ENCODE measurements at places on chromosomes 1 and 21.

DNA sequence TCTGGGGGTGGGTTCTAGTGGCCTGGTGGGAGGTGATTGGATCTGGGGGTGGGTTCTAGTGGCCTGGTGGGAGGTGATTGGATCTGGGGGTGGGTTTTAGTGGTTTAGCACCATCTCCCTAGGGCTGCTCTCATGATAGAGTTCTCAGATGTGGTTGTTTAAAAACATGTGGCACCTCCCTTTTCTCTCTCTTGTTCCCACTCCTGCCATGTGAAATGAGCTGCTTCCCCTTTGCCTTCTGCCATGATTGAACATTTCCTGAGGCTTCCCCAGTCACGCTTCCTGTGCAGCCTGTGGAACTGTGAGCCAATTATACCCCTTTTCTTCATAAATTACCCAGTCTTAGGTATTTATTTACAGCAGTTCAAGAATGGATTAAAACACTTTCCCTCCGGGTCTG lies 327.3 kb upstream of the AJAP1 start:
- DNase-seq = no peak

GRCh38 chr1:42369471-42369870 lies 11.1 kb upstream of the RIMKLA start:
- no peak for DNase-seq

- no peak for DNase-seq
These were observed 35.1 kb downstream of the ARHGAP29 start for GRCh38 chr1:94202241-94202640.

- no peak for DNase-seq
These were observed 84.8 kb upstream of the MAP1LC3C start for GRCh38 chr1:242083742-242084141.

- no peak for DNase-seq
These were observed 220.2 kb downstream of the TBX15 start for GRCh38 chr1:118767971-118768370.

DNA sequence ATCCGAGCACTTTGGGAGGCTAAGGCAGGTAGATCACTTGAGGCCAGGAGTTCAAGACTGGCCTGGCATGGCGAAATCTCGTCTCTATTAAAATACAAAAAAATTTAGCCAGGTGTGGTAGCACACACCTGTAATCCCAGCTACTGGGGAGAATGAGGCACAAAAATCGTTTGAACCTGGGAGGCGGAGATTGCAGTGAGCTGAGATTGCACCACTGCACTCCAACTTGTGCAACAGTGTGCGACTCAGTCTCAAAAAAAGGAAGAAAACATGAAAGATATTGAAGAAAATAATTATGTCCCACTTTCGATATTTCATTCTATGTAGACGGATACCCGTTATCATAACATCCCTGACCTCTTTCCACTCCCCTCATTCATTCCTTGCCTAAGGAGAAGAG lies 19.2 kb downstream of the TUT4 start:
- no peak for DNase-seq

DNA sequence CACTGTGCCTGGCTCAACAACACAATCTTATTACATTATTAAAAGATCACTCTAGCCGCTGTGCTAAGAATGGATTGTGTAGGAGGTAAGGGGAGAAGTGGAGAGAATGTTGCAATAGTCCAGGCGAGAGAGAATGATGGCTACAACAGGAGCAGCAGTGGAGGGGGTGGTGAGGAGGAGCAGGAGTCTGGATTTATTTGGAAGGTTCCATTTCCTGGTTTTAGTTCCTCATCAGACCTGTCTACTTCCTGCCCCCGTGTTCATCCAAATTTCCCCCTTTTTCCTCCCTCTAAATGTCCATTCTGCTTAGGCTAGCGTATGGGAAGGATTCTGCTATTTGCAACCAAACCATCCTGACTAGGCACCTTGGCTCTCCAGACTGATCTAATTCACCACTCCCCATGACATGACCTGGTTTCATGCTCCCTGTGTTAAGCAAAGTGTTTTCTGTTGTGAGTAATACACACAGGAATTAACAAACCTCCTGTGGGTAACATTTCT lies 35.1 kb upstream of the EYA3 start:
- no peak for DNase-seq

- DNase-seq = no peak
These were observed 6.9 kb downstream of the ARHGEF16 start for GRCh38 chr1:3461238-3461933.

DNA sequence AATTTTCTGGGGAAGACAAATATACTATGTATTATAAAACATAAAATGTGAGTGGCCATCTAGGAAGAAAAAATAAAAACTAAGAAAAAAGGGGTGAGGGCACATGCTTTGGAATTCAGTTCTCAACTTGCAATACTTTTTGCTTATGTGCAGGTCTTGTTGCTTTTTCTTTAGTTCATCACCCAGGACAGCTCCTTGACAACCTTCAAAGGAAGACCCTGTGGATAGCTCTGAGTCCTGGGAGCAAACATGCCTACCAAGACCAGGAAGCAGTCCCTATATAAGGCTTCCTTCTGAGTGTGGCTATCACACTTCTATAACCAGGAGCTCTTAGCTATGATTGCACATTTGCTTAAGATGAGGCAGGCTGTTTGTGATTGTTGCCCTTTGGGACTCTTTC lies 78.0 kb downstream of the WDR64 start:
- DNase-seq = no peak

- no peak for DNase-seq
These were observed 44.0 kb downstream of the TRIM62 start for GRCh38 chr1:33137800-33138199.

- no peak for DNase-seq
These were observed 22.0 kb upstream of the SLC9A1 start for GRCh38 chr1:27176954-27177353.
